Stimulated activated CD4-positive, alpha-beta T cell treated with anti-CD3 and anti-CD28 coated beads, Interleukin-1b, Interleukin-23, amount 100 ng/mL, for 4 hours (primary cell): ENCODE measurements at places on chromosomes 16 and 17.

DNA sequence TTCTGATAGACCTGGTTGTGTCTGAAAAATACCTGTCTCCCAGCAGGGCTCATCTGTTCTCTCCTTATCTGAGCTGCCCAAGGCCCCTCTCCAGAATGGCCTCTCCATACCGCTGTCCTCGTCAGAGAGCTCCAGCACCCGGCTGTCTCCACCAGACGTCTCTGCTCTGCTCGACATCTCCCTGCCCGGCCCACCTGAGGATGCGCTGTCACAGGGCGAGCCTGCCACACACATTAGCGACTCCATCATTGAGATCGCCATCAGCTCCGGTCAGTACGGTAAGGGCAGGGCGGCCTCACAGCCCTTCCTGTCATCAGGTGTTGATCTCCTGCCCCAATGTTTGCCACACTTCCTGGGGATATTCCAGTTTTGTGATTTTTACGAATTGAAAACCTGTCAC lies 10.2 kb upstream of the JPT2 start:
- DNase-seq = no peak

- no peak for DNase-seq
Measured at GRCh38 chr16:89332902-89333245, 115.4 kb downstream of the ZNF778 start.

DNA sequence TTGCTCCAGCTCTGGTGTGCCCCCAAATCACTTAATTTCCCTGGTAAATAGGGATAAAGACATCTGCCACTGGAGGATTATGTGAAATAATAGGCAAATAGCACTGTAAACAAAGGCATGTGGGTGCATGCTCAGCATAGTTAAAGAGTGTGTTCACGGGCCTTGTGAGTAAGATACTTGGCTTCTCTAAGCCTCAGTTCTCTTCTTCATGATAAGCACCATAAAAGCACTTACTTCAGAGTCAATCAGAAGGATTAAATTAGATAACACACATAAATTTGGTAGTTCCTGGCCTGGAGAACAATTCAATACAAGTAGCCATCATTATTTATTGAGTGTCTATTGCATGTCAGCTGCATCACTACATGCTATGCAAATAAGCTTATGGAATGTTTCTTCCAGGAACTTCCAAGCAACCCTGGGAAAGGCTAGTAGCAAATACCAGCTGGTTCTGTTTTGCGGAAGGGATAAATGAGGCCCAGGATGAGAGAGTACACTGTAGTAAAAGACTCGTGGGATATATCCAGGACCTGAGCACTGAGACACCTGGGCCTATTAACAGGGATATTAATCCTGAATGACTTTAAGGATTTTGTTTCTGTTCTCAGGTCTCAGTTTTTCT lies 14.5 kb downstream of the CCL11 start:
- no peak for DNase-seq

DNA sequence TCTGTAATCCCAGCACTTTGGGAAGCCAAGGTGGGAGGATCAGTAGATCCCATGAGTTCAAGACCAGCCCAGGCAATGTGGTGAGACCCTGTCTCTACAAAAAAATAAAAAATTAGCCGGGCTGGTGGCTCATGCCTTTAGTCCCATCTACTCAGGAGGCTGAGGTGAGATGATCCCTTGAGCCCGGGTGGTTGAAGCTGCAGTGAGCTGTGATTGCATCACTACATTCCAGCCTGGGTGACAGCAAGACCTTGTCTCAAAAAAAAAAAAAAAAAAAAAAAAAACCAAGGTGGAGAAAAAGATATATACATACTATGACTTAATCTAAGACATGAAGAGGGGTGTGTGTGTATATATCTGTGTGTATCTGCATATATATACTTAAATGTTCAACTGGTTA lies 26.7 kb downstream of the BBS2 start:
- DNase-seq = no peak

GRCh38 chr16:30474074-30474452 lies 1.5 kb downstream of the ITGAL start:
- DNase-seq = no peak

DNA sequence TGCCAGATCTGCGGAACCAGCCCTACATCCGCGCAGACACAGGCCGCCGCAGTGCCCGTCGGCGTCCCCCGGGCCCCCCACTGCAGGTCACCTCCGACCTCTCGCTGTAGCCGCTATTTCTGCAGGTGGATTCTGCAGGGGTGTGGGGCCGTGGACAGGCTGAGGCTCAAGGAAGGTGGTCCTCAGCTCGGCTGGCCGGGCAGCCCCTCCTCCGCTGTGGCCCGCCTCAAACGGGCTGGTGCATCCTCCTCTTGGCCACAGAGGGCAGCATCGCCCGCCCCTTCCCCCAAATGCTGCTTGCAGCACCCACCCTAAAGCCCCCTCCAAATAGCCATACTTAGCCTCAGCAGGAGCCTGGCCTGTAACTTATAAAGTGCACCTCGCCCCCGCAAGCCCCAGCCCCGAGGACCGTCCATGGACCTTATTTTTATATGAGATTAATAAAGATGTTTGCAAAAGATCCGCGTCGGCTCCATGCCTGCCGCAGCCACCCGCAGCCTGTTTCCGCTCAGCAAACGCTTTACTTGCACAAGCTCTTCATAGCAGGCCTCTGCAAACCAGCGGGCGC lies 14.9 kb downstream of the SPATA32 start:
- no peak for DNase-seq

- no peak for DNase-seq
Measured at GRCh38 chr17:15351925-15352324, 10.5 kb upstream of the TEKT3 start.

DNA sequence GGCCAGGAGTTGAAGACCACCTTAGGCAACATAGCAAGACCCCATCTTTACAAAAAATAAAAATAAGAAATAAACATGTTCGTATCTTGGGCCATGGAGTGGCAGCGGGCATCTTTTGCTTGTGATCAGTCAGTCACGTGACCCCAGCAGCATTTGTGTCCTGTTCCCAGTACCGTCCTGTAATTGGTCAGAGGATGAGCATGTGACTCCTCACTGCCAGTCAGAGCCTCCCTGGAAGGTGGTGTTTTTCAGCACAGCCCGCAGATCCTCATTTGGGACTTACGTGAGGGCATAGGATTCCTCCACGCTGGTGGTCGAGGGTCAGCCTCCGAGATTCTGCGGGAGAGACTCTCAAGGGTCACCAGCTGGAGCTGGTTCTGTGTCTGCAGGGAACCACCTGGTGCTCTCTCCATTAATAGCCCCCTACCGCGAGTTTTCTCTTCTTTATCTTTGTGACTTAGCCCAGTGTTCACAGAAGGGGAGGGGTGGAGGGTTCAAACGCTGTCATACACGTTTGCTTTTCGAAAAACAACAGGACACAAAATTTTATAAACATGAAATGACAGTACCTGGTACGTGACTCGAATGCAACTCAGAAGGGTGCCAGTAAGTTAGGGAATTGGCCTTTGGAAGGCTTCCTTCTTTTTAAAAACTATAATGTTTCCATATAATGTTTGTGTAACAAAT lies 17.2 kb downstream of the MRC2 start:
- no peak for DNase-seq

DNA sequence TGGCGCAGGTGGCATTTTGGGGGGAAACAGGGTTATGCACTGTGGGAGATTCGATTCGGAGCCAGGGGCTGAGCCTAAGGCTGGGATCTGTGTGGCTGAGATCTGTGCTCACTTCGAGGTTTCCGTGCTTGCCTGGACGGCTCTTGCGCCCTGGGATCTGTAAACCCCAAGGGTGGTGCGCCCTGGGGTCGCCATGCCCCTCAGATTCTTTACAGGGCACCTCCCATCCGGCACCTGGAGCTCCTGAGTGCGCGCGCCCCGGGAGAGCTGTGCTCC lies 377 bp downstream of the SLC13A5 start:
- no peak for DNase-seq

DNA sequence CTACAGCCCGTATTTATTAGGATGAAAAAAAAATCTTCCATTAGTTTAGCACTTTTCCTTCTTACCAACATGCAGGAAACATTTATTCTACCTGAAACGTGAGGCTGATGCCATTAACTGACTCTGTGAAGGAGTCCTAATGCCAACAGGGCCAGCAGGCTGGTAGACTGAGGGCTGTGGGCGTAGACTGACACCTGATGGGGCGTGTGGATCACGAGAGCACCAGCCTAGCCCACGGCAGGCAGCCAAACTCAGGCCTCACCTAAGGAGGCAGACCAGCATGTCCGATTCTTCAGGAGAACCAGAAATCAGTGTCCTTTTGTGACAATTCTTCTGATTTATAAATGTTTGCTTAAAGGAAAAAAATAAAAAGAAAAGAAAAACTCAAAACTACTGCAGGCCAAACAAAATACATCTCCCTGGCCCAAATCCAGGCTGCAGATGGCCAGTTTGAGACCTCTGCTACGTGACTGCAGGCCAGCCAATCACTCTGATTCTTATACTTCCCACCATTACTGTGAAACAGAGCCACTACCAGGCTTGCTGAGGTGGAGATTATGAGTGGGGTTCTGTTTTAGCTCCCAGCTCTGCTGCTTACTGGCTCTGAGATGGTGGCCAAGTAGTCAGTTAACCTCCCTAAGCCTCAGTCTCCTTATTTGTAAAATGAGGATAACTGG lies 66.5 kb downstream of the GNAO1 start:
- no peak for DNase-seq

DNA sequence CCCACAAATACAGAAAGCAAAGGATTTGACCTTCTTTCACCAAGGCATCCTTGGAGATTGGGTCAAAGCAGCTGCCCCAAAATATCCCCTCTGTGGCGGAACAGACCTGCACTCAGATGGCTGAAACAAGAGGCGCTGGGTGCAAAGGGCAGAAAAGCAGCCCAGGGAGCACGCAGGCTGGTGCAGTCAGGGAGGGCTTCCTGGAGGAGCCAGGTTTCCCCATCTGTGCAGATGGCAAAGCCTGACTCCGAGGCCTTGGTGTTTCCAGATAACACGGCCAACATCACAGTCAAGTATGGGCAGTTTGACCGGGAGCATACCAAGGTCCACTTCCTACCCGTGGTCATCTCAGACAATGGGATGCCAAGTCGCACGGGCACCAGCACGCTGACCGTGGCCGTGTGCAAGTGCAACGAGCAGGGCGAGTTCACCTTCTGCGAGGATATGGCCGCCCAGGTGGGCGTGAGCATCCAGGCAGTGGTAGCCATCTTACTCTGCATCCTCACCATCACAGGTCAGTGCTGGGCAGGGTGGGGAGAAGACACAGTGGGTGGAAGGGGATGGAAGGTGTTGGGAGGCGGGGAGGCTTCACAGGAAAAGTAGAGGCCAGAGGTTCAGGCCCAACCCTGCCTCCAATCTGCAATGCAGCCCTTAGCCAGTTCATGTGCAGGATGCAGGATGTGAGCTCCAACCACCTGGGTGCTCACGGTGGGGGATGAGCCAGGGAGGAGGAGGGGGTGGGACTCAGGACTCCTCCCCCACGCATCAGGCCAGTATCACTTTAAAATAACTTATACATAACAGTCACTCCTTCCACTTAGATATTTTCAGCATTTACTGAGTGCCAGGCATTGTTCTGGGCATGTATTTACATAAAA lies 26.4 kb upstream of the BEAN1 start:
- no peak for DNase-seq

DNA sequence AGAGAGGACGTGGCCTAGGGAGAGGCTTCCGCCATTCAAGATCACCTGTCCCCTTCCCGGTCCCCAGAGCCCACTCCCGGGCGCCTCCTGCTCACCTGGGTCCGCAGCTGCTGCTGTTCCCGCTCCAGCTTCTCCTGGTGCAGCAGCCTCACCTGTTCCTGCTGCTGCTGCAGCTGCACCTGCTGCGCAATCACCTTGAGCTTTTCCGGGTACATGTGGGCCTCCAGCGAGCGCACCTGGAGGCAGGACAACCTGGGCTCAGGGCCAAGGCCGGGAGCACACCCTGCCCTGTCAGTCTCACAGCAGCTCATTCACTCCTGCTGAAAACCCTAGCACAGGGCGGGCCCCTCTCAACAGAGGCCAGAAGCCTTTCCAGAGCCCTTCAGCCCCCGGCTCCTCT lies 12.5 kb downstream of the TFAP4 start:
- DNase-seq = no peak

GRCh38 chr16:515175-515938 lies 12.2 kb upstream of the CAPN15 start:
- no peak for DNase-seq

GRCh38 chr16:51151435-51151960 lies 428 bp upstream of the SALL1 start:
- no peak for DNase-seq

DNA sequence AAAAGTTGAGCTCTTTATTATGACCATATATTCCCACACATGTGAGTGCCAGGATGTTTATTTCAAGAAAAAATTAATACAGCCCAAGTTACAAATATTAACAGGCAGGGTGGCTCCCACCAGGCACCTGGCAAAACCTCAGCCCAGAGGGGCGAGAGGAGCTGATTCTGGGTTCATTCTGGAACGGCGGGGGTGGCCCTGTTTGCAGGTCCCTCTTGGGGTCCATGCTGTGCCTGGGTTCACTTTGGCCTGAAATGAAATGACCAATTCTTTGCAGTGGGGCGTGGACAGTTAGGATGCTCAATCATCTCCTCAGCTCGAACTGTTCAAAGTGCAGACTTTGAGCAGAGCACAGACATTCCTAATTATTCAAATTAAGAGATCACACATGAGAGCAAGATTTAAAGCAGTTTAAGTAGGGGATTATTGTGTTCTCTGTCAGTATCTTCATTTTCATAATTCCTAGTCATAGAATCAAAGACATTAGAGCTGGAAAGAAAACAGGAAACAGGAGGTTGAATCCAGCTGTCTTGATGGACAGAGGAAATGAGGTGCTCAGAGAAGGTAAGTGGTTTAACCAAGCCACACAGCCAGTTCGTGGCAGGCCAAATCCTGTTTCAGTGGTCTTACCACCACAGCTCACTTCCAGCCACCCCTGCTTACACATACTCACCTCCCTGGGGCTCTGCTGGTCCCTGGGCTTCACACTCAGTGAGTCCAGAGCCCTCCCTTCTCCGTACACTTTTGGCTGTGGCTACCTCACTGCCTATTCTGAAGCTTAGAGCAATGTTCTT lies 363.9 kb upstream of the TNRC6C start:
- DNase-seq = no peak

DNA sequence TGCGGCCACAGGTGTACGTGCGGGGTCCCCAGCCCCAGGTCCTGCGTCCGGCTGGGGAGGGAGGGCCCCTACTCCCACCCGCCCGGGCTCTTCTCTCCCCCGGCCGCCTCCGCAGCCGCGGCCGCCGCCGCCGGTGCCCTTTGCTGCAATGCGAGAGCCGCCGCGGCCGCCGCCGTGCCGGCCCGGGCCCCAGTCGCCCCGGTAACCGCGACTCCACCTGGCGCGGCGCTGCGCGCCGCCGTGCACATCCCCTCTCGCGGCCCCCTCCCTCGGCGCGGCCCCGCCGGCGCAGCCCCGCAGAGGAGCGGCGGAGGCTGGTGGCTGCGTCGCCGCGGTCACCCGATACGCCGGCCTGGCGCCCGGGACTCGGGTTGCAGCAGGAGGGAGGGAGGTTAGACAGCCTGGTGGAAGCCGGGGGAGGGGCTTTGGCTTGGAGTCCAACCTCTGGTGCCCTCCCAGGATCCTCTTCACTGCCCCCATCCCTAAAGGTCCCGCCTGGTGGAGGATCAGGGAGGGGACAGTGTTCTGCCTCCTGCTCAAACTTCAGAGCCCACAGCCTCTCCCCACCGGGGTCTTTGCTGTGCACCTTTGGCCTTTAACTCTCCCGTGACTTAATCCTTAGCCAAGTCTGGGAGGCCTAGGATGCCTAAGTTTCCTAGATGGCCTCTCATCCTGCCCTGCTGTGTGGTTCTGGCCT lies 32.9 kb downstream of the SRCIN1 start:
- no peak for DNase-seq
